Stimulated activated CD4-positive, alpha-beta T cell treated with anti-CD3 and anti-CD28 coated beads, Interleukin-1b, Interleukin-23, amount 100 ng/mL, for 48 hours (primary cell): ENCODE measurements at places on chromosomes 6 and 20.

- no peak for DNase-seq
Measured at GRCh38 chr6:118890997-118891790, 2.8 kb upstream of the ASF1A start.

DNA sequence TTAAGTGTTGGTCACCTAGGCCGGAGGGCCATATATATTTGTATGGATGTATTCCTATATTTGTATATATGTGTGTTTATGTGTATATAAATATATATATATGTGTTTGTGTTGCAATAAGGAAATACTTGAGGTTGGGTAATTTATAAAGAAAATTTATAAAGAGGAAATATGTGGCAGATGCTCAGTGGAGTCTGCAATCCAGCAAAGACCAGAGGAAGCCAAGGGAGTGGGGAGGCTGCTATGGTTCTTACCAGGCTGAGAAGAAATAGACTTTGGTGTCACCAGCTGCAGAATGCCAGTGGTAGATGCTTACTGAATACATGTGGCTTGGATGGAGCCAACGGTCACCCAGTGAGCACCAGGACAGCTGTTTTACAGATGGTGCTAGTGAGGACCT is 97.4 kb upstream of the ELOVL5 start:
- no peak for DNase-seq

DNA sequence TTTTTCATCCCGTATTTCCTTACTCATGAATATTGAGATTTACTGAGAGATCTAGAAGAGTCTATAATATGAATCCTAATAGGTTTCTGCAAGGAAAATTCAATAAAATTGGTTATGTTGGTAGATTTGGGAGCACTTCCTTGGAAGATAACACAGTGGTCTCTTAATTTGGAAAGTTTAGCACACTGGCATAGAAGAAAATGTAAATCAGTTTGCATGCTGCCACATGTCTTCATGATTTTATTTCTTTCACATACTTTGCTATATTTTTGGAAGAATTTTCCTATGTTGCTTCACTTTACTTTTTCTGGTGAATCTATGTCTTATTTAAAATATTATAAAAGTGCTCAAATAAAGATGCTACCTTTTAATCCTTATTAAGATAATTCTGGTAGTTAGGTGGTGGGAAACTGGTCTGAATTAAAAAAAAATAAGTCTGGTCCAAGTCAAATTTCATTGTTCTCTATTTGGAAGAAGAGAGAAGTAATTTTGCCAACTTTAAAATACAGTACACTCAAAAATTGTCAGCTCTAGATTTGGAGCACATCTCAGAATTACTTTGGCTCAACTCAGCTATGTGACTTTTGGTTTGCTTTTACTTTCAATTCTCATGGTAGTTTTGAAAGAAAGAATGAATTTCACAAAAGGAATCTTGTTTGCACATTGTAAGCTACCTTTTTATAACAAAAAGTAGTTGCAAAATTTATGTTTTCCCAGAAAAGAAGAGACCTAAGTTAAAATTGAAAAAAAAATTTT is 197.3 kb downstream of the CENPW start:
- DNase-seq: no peak

GRCh38 chr6:33786736-33787135 is 2.2 kb downstream of the LEMD2 start:
- DNase-seq: no peak

DNA sequence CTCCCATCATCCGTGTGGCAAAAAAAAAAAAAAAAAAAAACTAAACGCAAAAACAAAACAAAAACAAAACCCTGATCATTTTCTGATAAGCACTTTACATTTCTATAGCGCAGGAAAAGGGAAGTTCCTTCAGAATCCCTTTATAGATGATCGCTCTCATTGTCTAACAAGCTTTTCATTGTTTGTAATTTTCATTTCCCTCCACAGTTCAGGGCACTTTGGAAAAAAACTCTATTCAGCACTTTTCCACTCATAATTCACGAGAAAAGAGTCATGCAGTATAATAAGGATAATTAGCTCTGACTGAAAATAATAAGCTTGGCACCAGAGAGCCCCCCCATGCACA is 89.4 kb upstream of the ATXN1 start:
- DNase-seq: no peak
